Left lobe of liver (tissue), 2 donors: ENCODE measurements at places on chromosomes 6 and 20. TPM values are rescaled to one million over a fixed set of nuclear protein-coding genes. Genes with fewer than 3 reads are reported as not detected.

GRCh38 chr20:17825252-17825959, 125.6 kb downstream of the BANF2 start:
- no peak for DNase-seq

DNA sequence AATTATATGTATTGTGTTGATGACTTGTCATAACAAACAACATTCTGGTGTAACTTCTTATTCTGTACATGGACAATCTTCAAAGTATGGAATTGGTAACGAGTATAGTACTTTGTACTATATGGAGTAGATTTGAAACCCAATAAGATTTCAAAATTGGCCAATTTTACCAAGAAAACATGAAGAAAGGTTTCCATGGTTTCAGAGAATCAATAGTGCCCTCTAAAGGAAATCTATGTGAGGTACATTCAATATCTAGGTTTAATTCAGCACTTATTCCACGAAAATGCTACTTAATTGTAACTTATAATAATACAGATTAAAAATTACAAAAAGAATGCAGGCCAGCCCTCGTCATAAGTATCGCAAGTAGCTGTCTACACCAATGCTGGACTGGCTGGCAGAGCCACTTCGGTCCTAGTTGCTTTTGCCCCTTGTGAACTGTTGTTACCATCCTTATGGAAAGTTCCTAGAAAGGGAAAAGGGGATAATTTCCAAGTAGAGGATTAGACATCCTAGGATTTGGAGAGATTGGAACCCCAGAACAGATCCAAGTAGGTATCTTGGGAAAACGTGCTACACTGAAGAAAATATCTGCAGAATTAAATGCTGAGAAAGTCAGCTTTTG, 70.9 kb downstream of the LCA5 start:
- no peak for DNase-seq

GRCh38 chr6:133240511-133241085, 559 bp upstream of the EYA4 start:
- no peak for DNase-seq

GRCh38 chr6:37135835-37136694, 33.9 kb upstream of the PIM1 start:
- DNase-seq: peak; percentile 54

- no peak for DNase-seq
Measured at GRCh38 chr6:50998905-50999304, 180.2 kb downstream of the TFAP2B start.

Gene LY6G5B
- 4.0 TPM for total RNA-seq

- DNase-seq: peak; percentile 64
Measured at GRCh38 chr6:29967379-29968010, 25.2 kb downstream of the HLA-A start.

Gene RBBP9
- 15.3 TPM for total RNA-seq

DNA sequence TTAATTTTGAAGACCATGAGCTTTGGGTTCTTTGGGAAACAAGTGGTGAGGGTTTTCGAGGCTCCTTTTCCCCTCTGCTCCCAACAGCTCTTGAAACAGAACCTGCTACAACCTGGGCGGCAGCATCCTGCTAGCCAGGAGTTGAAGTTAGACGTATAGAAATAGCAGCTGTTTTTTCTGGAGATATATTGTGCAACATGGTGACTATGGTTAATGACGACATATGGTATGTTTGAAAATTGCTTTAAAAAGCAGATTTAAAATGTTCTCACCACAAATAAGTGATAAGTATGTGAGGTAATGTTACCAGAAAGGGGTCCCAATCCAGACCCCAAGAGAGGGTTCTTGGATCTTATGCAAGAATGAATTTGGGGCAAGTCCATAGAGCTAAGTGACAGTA, 138.9 kb downstream of the PDE7B start:
- no peak for DNase-seq

GRCh38 chr20:53195876-53196610, 223.9 kb downstream of the TSHZ2 start:
- no peak for DNase-seq

GRCh38 chr6:15344831-15345230, 99.0 kb downstream of the JARID2 start:
- no peak for DNase-seq

Gene BMP5
- 0.83 TPM for total RNA-seq

- DNase-seq: no peak
Measured at GRCh38 chr6:20946022-20946421, 411.8 kb downstream of the CDKAL1 start.

GRCh38 chr6:89555806-89556205, 82.7 kb downstream of the LYRM2 start:
- no peak for DNase-seq
